ENCODE measurements at places on chromosomes 4 and X.

- no peak for DNase-seq
Measured at GRCh38 chr4:153528705-153529485, 62.7 kb downstream of the TMEM131L start.

- no peak for DNase-seq
Measured at GRCh38 chr4:57270346-57270745, 160.2 kb upstream of the IGFBP7 start.

GRCh38 chrX:133523526-133523925, 108.2 kb upstream of the GPC4 start:
- no peak for DNase-seq

- no peak for DNase-seq
Measured at GRCh38 chr4:183838987-183839712, 66.0 kb upstream of the STOX2 start.

DNA sequence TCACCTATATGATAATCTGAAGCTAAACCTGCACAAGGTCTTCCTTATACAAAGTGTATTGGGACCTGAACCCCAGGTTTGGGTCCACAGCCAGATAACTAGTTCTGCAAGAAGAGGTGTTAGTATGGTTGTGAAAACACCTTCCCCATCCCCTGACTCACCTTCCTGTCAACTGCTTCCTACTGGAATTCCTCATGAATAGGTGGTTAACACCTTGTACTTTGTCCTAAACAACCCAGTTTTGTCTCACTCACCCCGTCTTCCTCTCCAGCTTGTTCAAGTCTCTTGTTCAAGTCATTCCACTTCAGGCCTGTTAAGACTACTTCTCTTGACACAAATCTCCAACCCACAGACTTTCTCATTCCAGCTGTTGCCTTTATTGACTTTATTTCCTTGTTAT, 45.5 kb downstream of the CCNG2 start:
- DNase-seq = no peak

- no peak for DNase-seq
Measured at GRCh38 chr4:176601124-176601523, 191.6 kb downstream of the VEGFC start.

GRCh38 chr4:28378109-28378830, 1517.6 kb downstream of the STIM2 start:
- no peak for DNase-seq

- no peak for DNase-seq
Measured at GRCh38 chrX:136899221-136899620, 18.7 kb upstream of the RBMX start.

GRCh38 chrX:51420610-51421009, 75.8 kb downstream of the NUDT11 start:
- DNase-seq = no peak

- DNase-seq = no peak
Measured at GRCh38 chr4:110005461-110006056, 92.9 kb downstream of the EGF start.

- DNase-seq = no peak
Measured at GRCh38 chrX:20042221-20042620, 51.4 kb upstream of the BCLAF3 start.

- DNase-seq = no peak
Measured at GRCh38 chr4:107453987-107454386, 266.0 kb downstream of the PAPSS1 start.

GRCh38 chr4:173577963-173578362, 47.9 kb upstream of the HAND2 start:
- no peak for DNase-seq

GRCh38 chr4:46329118-46329976, 60.6 kb downstream of the GABRA2 start:
- DNase-seq = no peak

DNA sequence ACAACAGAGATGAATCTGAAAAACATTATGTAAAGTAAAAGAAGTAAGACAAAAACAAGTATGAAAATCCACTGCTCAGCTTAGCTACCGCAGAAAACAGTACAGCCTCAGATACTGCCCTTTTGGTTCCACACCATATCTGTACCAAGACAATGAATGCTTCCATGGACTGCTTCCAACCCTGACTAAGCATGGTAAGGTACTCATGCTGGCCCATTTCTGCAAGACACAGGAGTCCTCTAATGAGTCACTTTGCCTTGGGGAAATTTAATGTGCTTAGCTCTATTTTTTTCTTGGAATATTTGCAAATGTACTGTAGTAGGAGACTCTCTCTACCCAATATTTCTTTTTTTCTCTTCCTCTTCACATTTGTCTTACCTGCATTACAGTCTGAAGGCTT, 931.7 kb upstream of the HS3ST1 start:
- DNase-seq = no peak

- no peak for DNase-seq
Measured at GRCh38 chr4:105453550-105454205, 20.2 kb downstream of the PPA2 start.

DNA sequence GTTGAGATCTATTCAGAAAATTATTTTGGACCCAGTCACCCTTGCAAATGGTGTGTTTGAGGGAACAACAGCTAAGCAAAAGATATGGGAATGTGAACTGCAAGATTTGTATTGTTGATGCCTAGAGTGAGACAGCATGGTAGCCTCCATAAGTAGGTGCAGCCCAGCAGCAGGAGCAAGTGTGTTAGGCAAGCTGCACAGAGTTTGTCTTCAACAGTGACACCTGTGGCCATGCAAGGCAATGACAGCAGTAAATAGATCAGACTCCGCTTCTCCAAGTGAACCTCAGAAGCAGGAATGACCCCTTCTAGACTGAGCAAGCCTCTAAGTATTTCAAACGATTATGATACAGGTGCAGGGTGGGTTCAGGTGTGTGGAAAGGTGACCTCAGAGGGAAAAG, 133.4 kb upstream of the MSX1 start:
- no peak for DNase-seq

- DNase-seq = peak; percentile 10
Measured at GRCh38 chrX:15471028-15471427, 22.1 kb downstream of the PIR start.

DNA sequence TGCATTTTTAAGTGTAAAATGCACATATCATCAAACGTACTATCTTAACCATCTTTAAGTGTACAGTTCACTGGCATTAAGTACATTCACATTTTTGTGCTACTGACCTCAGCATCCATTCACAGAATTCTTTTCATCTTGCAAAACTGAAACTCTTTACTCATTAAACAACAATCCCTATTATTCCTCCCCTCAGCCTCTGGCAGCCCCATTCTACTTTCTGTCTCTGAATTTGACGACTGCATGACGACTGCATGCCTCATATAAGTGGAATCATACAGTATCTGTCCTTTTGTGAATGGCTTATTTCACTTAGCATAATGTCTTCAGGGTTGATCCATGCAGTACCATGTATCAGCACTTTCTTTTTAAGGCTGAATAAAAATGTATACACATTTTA, 38.7 kb downstream of the CNKSR2 start:
- no peak for DNase-seq

DNA sequence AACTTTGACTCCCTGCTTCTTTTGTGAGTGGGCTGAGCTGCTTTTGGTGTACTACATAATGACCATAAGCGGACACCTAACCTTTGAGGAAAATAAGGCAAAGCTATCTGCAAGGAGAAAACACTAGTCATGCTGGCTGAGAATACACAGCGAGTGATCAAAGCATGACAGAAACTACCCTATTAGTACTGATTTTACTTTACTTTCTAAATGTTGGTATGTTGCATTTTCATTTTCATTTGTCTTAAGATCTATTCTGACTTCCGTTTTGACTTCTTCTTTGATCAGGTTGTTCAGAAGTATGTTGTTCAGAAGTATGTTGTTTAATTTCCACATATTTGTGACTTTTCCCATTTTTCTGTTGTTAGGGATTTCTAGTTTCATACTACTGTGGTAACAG, 361.1 kb downstream of the TRAM1L1 start:
- no peak for DNase-seq

- DNase-seq = no peak
Measured at GRCh38 chrX:43958529-43958928, 14.7 kb downstream of the NDP start.

- no peak for DNase-seq
Measured at GRCh38 chr4:39928538-39928937, 49.2 kb downstream of the PDS5A start.

GRCh38 chr4:10611673-10612072, 72.9 kb downstream of the CLNK start:
- no peak for DNase-seq

DNA sequence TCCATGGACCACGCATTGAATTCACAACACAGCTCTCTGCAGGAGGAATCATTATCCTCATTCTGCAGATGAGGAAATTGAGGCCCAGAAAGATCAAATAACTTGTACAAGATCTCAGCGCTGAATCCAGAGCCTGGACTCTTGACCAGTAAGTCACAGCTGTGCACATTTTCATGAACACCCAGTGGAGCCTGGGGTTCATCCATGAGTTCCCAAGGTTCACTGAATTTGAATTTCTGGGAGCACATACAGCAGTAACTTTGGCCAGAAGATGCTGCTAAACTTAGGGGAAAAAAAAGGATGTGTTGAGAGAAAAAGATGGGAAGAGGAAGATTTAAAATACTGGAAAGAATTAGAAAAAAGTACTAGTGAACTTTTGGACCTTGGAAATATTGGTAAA, 218.7 kb upstream of the PPARGC1A start:
- no peak for DNase-seq

GRCh38 chrX:17842769-17843525, 18.2 kb downstream of the RAI2 start:
- DNase-seq = no peak

GRCh38 chrX:153573984-153574383, 25.0 kb downstream of the CCNQ start:
- no peak for DNase-seq

All from stimulated activated CD8-positive, alpha-beta memory T cell treated with anti-CD3 and anti-CD28 coated beads, Interleukin-2, amount 100 ng/mL, for 1 hour (primary cell).